Chondrocyte (in vitro differentiated cells): ENCODE measurements at places on chromosomes 12 and 14. TPM values are rescaled to one million over a fixed set of nuclear protein-coding genes. Genes with fewer than 3 reads are reported as not detected.

DNA sequence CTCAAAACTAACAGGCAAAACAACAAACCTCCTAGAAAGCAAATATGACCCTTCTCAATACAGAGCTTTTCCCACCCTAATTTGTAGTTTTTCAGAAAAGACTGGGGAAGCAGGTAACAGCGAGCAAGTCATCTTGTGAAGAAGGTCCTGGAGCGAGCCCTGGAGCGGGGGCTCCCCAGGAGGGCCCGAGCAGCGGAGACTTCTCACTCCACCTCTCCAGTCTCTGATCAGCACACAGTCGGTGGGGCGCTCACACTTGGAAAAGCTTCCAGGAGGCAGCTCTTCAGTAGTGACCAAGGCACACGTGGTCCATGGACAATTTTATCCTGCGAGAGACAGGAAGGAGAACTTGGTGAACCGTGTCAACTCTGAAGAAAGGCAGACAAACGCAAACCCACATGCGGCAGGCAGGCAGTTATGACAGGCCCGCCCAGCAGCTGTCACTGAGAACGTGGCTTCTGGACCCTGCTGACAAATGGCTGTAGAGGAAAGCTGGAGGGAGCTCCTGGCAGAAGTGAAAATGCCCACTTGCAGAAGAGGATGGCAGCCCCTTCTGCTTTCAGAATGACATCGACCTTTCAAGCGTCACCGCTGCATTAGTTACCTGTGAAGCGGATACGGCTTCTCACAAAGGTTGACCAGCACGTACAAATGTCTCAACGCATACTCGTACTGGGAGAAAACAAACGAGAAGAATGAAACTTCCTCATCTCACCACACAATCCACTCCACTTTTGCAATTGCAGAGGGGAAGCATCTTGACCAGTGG, 44.2 kb downstream of the LGMN start:
- peak; percentile 70 for DNase-seq

DNA sequence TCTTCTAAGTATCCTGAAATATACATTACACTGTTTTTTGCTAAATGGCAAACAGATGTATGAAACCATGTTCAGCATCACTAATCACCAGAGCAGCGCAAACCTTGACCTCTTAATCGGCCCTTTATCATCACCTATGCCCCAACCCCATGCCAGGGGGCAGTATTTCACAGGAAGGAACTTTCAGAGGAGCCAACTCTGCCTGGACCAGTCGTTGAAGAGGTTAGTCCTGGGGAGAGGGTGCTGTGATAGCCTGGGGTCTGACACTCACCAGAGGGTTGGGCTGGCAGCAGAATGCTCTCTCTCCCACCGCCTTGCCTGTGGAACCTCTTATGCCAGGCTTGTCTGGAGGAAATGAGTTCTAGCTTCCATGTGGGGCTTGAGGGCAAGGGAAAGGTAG, 411.7 kb downstream of the TMEM117 start:
- DNase-seq: no peak

GRCh38 chr12:49554266-49554665, 13.7 kb downstream of the MCRS1 start:
- no peak for DNase-seq

DNA sequence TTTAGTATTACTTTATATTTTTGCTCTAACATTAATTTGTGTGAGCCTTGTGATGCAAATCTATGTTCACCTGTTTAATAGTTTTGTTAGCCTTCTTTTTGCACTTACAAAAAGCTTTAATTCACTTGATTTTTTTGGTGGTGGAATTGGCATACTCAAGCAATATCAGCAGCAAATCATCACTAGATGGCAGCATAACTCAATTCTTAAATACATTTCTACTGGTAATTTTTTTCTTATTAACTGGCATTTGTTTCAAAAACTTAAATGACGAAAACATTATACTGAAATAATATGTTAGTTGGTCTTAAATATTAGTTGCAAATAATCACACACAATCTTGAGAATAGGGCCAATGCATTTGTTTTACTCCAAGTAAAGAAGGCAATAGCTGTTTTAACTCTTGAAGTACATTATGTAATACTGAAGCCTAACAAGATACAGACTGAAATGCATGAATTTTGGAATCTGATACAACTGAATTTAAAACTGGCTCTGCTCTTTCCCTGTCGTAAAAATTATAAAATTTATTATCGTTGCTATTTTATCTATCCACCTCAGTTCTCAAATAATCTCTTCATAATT, 151.5 kb downstream of the ATXN7L3B start:
- DNase-seq: no peak

- no peak for DNase-seq
Observed at GRCh38 chr12:106774808-106775524, 484 bp downstream of the RIC8B start.

GRCh38 chr12:70664465-70664881, 27.2 kb upstream of the PTPRB start:
- no peak for DNase-seq

The GZMB gene
- not detected in 3 replicates for total RNA-seq

The HAL gene
- 0.10 to 0.92 TPM (median 0.28 TPM) in 3 replicates for total RNA-seq

The DHRS2 gene
- total RNA-seq: not detected in 3 replicates
